Thymus (tissue), 14 donors: ENCODE measurements at places on chromosomes 3 and 15.
A peak's percentile ranks its signal among the peaks of the same experiment; 100 is the strongest.

DNA sequence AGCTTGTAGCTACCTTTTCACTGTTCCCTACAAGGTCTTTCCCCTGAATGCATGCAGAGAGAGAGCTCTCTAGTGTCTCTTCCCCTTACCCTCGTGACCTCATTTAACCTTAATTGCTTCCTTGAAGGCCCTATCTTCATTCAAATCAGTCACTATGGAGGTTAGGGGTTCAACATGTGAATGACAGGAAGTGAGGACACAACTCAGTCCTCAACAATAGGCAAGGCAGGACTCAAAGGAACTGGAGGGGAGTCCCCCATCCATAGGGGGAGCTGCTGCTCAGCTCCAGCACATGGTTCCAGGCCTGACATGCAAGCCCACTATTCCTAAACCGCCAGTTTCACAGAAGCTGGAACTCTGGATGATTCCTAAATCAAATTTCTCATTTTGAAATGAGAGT is 33.8 kb upstream of the GYG1 start:
- DNase-seq = peak; percentile 28

- DNase-seq = no peak
Measured at GRCh38 chr3:123914829-123915228, 30.7 kb upstream of the MYLK start.

DNA sequence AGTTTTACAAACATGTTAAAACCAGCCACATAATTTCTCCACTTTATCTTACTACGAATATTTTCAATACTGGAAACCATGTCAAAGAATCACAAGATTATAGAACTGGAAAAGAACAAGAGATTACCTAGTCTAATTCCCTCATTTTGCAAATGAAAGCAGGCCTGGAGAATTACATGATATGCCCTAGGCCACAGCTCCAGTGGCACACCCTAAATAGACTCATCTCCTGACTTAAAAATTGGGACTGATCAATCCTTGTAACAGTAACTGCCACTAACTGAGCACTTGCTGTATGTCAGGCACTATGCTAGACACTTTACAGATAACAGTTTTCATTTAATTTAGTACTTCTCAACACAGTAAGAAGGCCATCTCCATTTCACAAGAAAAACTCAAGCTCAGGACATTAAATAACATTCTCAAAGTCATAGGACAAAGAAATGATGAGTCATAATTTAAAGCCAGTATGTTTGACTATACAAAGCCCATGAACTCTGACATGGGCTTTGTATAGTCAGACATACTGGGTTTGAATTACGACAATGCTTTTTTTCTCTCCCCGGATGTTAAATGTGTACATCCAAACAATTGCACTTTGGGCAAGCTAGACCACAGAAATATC is 9.4 kb downstream of the IGSF11 start:
- DNase-seq = no peak

DNA sequence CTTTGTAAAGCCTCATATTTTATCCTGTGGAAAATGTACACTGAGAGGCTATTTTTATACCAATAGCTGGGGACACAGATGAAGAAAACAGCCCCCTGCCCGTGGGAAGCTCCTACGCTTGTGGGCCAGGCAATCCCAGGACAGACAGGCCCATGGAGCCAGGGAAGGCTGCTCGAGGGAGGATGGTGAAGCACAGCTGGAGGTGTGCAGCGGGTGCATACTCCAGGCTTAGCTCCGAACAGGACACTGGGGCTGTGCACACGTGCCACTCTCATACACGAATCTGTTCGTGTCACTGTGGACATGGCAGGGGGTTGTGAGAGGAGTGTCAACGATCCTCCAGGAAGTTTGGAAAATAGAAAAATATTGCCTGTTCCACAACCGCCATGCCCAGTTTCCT is 36.1 kb downstream of the SMAD6 start:
- DNase-seq = no peak

DNA sequence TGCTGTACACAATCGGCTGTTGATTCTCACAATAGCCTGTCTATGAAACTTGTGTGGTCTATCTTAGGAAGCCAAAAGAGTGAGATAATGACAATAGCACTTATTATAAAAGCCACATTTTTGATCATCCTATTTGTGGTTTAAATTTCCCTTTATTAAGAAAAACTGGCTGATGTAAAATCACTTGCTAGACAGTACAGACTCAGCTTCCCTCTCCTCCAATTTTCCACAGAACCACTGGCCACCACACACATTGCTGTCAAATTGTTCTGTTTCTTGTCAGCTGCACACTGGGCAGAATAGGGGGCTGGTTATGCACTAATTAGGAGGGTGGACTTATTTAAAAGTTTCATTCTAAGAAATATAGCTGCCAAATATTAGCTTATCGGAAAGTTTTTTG is 425.9 kb downstream of the EPHA3 start:
- DNase-seq = no peak

- DNase-seq = no peak
Measured at GRCh38 chr3:56771376-56771775, 30.4 kb downstream of the ARHGEF3 start.

- peak; percentile 54 for DNase-seq
Measured at GRCh38 chr3:185823078-185824044, 1.5 kb downstream of the IGF2BP2 start.

- DNase-seq = no peak
Measured at GRCh38 chr15:79973456-79974195, 2.6 kb upstream of the BCL2A1 start.

DNA sequence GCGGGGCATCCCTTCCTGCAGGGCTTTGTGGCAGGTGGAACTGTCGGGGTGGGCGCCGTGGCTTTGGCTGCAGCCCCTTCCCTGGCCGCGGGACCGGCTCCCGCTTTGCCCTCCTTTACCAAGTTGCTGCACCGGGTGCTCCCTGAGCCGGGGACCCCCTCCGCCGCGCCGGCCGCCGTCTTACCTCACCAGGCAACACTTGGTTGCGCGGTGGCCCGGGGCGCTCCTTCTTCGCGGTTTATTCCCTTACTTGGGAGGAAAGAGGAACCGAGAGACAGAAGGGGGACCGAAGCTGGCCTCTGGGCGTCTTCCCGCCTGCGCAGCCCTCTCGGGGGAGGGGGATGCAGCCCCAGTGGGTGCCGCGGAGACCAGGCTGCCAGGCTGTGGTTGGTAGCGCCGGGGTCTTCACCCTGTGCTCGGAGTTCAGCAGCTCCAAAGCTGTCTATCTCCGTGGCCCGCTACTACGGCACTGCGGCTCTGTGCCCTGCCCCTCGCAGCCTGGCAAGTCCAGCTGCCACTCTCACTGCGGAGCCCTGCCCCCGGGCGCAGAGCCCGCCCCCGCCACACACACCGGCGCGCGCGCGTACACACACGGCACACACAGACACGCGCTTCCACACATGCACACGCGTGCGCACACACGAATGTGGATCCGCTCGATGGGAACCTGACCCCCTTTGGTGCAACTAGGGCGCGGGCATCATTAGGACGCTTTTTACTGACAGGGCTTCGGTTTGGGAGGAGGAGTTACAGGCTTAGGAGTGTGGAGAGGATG is at the start of gene DGKG:
Gene DGKG, minus strand, starts transcription at position 473 of the 775 bp plus-strand sequence. CDS start 41,775 bp downstream, outside the sequence.
- DNase-seq = peak; percentile 9

DNA sequence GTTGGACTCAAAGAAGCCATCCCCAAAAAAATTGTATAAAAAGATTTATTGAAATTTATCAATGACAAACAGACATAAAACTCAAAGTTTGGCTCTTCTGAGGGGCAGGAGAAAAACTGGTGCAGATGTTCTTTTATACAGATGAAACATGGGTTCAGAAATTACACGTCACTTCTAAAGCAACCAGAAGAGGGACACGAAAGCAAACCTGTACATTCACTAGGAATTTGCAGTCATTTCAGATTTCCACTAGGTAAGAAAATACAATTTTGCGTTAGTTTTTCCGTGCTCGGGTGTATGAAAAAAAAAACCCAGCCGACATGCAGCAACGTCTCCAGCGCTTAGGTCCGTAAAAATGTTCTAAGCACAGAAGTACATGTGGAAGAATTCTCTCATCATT is 41.8 kb downstream of the ANP32A start:
- no peak for DNase-seq
